Sigmoid colon (tissue), 7 donors: ENCODE measurements at places on chromosomes 6 and 20. TPM values are rescaled to one million over a fixed set of nuclear protein-coding genes. Genes with fewer than 3 reads are reported as not detected.

Gene SEL1L2
- total RNA-seq, result not detected

Gene TRIM10
- total RNA-seq, result not detected

Gene BACH2
- 1.4 TPM for total RNA-seq

Gene SPDEF
- total RNA-seq, result 0.71 TPM

Gene TMEM74B
- total RNA-seq, result not detected

Gene PAK5
- total RNA-seq, result 0.16 TPM

Gene SEMG1
- not detected for total RNA-seq

Gene FAM217A
- not detected for total RNA-seq

DNA sequence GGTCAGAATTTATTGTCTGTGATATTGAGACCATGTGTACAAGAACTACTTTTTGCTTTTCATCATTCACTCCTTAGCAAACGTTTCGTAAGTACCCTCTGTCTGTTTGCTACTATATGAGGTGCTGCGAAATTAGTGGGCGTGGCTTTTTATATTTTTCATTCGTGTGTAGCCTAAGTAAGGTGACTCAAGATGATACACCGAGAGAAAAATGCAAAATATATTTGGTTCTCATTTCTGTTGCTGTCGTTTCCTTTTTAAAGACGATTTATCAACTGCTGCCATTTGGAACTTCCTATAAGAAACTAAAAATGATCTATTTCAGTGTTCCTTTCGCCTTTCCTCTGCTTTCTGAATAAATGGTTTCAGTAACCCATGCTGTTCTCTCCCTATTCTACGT lies 61.2 kb downstream of the VAPB start:
- H3K4me3 ChIP-seq, result no peak overlapping the region
- H3K4me1 ChIP-seq, result peaks cover 16% of the 10 kb centered on the region
- no peak for DNase-seq

- no peaks in the 10 kb centered on the region for H3K36me3 ChIP-seq
- H3K4me3 ChIP-seq, result no peak overlapping the region
- H3K4me1 ChIP-seq, result peaks cover 45% of the 10 kb centered on the region
- peak; percentile 60 for DNase-seq
- no peaks in the 10 kb centered on the region for H3K27me3 ChIP-seq
Measured at GRCh38 chr20:57580478-57581201, 19.7 kb downstream of the PCK1 start.

DNA sequence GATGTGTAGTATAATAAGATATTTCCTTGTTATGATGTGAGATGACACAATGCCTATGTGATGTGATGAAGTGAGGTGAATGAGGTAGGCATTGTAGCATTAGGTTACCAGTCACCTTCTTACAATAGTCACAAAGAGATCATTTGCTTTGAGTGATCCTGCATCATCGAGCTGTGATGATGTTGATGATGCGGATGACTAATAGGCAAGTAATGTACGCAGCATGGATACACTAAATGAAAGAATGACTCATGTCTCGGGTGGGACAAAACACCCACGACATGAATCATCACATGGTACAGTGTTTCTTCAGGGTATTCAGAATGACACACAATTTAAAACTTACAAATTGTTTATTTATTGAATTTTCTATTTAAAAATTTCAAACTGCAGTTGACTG lies 806.3 kb upstream of the GJE1 start:
- no peak for DNase-seq
- H3K27ac ChIP-seq, result no peak overlapping the region
- peak overlapping the region; percentile 15 for H3K4me3 ChIP-seq

GRCh38 chr6:150788089-150788488 lies 77.4 kb upstream of the MTHFD1L start:
- no peak overlapping the region for H3K4me3 ChIP-seq
- no peak overlapping the region for H3K27ac ChIP-seq
- no peaks in the 10 kb centered on the region for H3K4me1 ChIP-seq
- no peaks in the 10 kb centered on the region for H3K36me3 ChIP-seq
- no peaks in the 10 kb centered on the region for H3K27me3 ChIP-seq

DNA sequence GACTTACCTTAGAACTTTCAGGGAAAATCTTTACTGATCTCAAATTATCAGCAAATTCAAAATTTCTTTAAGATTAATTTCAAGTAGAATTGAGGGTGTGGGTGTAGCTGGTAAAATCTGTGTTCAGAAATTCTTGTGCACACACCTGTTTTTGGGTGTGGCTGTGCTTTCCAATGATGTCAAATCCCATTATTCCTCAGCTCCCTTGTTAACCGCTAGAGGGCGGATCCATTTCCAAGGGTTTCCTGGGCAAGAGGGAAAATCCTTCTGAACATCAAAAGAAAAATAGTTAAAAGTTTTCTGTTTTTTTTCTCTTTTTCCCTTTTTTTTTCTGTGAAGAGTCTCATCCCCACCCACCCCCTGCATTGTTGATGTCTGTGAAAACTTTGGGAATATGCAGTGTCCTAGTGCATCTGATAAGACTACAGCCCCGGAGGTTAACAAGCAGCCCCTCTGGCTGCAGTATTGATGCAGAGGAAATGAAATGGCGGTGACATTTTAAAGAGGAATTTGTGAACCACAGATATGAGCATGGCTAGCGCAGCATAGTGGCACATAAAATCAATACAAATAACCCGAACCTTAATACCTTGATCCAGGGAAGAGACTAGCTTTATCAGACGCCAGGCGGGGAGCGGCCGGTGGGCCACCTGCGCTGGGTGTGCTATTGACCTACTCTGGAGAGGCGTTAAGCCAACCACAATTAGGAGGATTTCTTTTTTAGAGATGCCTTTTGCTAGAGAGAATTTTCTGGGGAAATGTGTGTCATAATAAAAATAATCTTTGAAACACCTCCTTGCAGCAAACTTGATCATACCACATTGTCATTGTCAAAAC lies 130.9 kb downstream of the FOXA2 start:
- no peaks in the 10 kb centered on the region for H3K4me1 ChIP-seq
- no peak overlapping the region for H3K4me3 ChIP-seq
- H3K27ac ChIP-seq, result no peak overlapping the region
- DNase-seq, result no peak
- no peaks in the 10 kb centered on the region for H3K27me3 ChIP-seq

DNA sequence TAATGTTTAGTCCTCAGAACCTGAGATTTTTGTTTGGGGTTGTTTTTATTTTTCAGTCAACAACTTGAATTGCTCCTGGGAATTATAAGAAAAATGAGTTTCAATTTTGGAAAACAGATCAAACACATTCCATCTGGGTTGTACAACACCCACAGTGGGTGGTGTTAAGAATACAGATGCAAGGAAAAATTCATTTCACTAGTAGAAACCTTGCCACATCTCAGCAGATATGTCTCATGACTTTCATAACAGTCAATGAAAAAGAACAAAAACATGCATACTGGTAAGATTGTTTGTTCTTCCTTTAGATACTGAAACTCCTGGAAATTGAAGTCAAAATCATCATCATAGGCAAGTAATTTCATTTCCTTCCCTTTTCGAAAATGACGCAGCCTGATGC lies 78.9 kb downstream of the MOXD1 start:
- DNase-seq, result no peak
- no peaks in the 10 kb centered on the region for H3K36me3 ChIP-seq
- no peaks in the 10 kb centered on the region for H3K4me1 ChIP-seq
- no peak overlapping the region for H3K27ac ChIP-seq
- no peak overlapping the region for H3K4me3 ChIP-seq
- no peaks in the 10 kb centered on the region for H3K27me3 ChIP-seq

DNA sequence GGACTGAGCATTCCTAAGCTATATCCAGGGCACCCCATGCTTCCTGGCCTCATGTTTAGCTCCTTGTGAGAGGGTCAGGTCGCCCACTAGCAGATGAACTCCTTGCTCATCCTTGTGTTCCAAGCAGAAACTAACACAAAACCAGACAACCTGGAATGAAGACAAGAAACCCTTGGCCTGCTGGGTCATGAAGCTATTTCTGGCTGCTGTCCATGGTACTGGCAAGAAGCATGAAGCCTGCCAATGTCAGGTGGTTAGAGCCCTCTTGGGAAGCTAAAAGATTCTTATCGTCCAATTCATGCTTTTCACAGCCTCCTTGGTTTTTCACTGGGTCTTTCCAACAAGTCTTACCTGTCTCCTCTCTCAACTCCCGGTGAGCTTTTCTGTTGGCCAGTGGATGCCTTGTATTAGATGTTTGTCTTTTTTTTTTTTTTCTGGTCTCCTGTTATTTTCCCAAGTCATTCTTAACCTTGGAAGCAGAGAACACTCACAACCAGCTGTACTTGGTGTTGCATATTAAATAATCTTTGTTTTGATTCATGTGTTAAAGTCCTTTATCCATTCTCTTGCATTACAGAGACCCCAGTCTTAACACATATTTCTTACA lies 180.3 kb downstream of the ANKRD60 start:
- no peaks in the 10 kb centered on the region for H3K36me3 ChIP-seq
- H3K27me3 ChIP-seq, result no peaks in the 10 kb centered on the region
- no peaks in the 10 kb centered on the region for H3K4me1 ChIP-seq
- no peak overlapping the region for H3K27ac ChIP-seq
- no peak for DNase-seq
- no peak overlapping the region for H3K4me3 ChIP-seq

DNA sequence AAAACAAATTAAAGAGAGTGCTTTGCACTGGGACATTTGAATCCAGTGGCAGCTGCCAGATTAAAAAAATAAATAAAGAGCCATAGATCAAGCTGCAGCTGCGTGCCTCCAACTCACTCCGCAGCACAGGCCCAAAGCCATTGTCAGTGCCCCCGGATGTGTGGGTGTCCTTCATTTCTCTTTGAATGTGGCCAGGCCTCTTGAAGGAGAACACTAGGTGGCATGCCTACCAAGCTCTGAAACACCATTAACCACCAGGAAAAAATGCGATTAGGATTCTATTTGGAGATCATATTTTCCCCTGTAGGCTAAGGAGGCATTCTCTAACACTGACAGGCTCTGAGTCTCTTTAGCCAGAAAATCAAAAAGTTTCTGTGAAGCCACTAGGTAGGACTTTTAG lies 549.8 kb downstream of the PRKN start:
- no peak overlapping the region for H3K27ac ChIP-seq
- H3K36me3 ChIP-seq, result no peaks in the 10 kb centered on the region
- H3K4me3 ChIP-seq, result no peak overlapping the region
- no peaks in the 10 kb centered on the region for H3K4me1 ChIP-seq

DNA sequence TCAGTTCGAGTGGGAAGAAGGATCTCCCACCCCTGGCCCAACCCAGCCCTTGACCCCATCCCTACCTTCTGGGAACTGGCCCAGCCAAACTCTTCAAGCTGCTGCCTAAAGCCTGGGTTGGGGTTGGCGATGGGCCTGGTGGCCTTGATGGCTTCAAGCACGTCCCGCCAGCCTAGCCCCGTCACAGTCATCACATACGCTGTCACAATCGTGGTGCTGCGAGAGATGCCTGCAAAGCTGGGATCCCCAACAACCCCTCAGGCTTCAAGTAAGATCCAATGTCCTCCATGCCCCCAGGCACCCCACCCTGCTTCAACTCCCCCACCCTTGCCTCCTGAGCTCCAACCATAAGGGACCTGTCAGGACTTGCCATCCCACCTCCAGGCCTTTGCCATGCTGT lies 7.8 kb downstream of the DUSP15 start:
- H3K4me3 ChIP-seq, result no peak overlapping the region
- H3K4me1 ChIP-seq, result peaks cover 15% of the 10 kb centered on the region
- DNase-seq, result no peak
- H3K27me3 ChIP-seq, result peaks cover 39% of the 10 kb centered on the region

DNA sequence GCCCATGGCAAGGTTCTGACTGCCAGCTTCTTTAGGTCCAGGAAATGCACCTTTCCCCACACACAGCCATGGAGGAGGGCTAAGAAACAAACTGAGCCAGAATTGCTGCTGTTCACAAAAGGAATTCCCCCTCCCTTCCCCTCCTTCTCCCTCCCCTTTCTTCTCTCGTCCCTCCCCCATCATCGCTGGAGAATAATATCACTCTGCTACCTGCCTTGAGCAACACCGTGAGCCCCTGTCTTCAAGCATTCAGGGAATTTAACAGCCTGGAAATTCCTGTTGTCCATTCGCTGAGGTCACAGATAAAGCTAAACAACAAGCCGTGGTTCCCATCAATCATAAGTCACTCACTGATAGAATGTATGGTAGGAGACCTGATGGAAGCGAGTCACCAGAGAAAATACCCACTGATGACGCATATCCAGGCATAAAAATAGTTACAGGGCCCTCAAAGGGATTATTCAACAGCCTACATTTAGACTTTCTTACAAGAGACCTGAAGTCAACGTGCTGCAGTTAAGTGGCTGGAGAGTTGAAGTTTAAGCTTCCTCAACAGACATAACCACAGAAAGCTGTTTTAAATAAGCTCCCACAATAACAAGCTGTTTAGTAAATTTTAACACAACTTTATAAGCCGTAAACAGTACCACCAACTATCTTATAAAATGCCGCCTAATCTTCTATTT lies 59.7 kb downstream of the HIVEP2 start:
- H3K27me3 ChIP-seq, result no peaks in the 10 kb centered on the region
- H3K4me3 ChIP-seq, result peak overlapping the region; percentile 16
- H3K36me3 ChIP-seq, result no peaks in the 10 kb centered on the region
- peak overlapping the region; percentile 66 for H3K27ac ChIP-seq

DNA sequence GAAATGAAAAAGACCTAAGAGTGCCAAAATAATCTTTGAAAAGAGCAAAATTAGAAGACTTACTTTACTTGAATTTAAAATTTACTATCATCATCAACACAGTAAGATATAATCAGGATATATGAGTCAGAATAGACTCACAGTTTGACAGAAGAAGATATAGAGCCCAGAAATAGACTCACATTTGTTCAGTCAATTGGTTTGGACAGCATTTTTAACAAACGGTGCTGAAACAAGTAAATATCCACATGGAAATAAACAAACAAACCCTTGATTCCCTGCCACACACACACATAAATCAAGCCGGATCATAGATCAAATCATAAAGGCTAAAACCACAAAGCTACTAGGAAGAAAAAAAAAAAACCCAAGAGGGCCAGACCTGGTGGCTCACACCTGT lies 291.1 kb downstream of the ADGRG6 start:
- H3K36me3 ChIP-seq, result no peaks in the 10 kb centered on the region
- H3K4me1 ChIP-seq, result no peaks in the 10 kb centered on the region
- no peak overlapping the region for H3K4me3 ChIP-seq
- DNase-seq, result no peak
- H3K27me3 ChIP-seq, result no peaks in the 10 kb centered on the region
- no peak overlapping the region for H3K27ac ChIP-seq

DNA sequence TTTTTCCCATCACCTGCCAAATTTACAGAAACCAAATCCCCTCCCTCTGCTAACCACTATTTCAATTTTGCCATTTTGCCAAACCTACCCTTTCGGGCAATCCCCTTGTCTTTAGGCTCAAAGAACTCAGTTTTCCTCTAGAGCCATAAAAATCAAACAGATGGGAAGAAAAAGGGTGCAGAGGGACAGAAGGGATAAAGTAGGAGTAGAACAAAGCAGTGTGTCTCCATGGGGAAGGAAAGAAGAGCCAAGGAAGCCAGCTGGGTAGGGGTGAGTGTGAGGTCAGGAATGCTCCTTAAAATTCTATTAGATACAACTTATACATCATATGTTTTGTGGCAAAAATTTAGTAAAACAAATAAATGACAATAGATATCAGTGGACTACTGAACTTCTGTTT lies 316.5 kb downstream of the BTBD9 start:
- no peaks in the 10 kb centered on the region for H3K4me1 ChIP-seq
- no peak for DNase-seq
- H3K36me3 ChIP-seq, result no peaks in the 10 kb centered on the region
- H3K4me3 ChIP-seq, result no peak overlapping the region
- no peak overlapping the region for H3K27ac ChIP-seq
- H3K27me3 ChIP-seq, result no peaks in the 10 kb centered on the region
